ENCODE measurements at places on chromosomes 7 and 10.

GRCh38 chr7:36708767-36709166, 15.5 kb downstream of the AOAH start:
- DNase-seq = no peak

DNA sequence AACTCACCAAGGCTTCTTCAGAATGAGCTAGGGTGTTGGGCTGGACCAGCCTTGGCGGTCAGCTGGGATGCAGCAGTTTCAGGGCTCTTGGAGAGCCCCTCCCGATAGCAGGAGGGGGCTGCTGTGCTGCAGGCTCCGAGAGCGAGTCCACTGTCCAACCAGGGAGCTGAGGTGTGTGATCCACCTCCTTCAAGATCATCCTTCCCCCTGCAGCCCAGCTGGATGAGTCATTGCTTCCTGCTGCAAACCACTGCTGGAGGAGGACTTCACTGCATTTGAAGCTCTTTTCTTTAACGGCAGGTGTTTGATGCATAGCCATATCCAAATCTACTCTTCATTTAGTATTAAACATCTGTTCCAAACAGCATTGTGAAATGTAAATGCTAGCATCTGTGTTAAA, 54.2 kb upstream of the EBF3 start:
- no peak for DNase-seq

- no peak for DNase-seq
Observed at GRCh38 chr7:5552123-5552522, 128.5 kb upstream of the TNRC18 start.

GRCh38 chr7:129643550-129644170, 32.1 kb downstream of the NRF1 start:
- DNase-seq = no peak

DNA sequence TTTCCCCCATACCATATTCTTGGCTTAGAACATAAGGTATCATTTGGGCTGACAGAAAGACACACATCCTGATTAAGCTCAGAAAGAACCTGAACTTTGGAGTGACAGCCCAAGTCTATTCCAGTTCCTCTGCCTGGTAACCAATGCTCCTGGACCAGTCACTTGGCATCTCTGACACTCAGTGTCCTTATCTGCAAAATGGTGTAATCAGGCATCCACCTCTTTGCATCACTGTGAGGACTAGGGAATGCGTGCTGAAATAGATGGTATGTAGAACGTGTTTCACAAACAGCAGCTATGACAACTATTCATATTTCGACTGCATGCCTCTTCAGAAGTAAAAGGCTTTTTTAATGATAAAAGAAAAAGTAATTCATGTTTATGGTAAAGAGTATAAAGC, 26.2 kb upstream of the PIK3AP1 start:
- no peak for DNase-seq

DNA sequence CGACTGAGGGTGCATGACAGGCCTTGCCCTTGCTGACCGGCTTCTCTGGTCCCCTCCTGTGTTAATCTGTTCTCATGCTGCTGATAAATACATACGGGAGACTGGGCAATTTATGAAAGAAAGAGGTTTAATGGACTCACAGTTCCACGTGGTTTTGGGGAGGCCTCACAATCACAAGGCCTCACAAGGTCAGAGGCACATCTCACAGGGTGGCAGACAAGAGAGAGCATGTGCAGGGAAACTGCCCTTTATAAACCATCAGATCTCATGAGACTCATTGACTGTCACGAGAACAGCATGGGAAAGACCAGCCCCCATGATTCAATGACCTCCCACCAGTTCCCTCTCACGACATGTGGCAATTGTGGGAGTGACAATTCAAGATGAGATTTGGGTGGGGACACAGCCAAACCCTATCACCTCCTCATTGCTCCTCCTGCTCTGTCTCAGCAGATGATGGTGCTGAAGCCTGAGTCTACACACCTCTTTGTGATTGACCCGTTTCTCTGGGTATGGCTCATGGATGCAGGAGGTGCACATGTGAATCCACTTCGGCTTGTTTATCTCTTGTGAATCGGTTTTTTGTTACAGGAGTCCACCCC, 547.8 kb downstream of the DNAJB6 start:
- DNase-seq = no peak

- no peak for DNase-seq
Observed at GRCh38 chr7:97025130-97025499, 484 bp upstream of the DLX5 start.

- DNase-seq = no peak
Observed at GRCh38 chr7:22066522-22066921, 120.8 kb upstream of the CDCA7L start.

DNA sequence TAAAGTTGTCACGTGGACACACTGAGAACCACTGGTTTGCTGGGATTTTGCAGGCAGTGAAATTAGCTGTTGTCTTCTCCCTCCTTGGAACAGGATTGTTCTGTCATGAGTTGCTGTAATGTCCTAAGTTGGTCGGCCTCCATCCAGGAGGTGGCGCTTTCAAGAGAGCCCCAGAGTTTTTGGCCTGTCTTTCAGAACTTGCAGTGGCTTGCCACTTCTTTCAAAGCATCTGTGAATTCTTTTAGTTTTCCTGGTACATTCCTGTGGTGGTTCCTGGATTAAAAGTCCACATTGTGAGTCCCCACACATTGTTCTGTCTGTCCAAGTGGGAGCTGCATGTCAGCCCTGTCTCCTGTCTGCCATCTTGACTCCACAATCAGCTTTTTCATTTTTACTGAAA, 133.8 kb downstream of the PON1 start:
- DNase-seq = no peak

GRCh38 chr7:74306730-74307469, 17.7 kb downstream of the CLIP2 start:
- no peak for DNase-seq

DNA sequence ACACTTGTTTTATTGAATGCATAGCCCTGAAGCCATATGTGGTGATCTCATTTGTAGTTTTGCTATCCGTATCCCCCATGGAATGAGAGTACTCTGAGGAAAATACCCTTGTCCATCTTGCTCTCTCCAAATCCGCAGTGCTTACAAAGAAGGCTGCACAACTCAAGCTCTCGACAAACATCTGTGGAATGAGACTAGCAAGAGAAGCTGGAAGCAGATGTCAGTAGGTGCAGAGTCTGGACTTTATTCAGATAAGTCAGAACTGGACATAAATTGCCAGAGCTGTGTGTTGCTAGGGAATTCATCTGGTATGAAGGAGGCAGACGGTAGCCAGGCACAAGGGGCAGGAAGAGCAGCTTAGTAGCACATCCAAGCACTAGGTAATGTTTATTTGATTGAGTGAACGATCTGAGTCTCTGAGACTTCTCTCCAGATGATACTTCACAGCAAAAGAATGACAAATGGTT, 1046.2 kb downstream of the XPNPEP1 start:
- DNase-seq = no peak

GRCh38 chr7:135837675-135838074, 89.1 kb upstream of the FAM180A start:
- DNase-seq = no peak

DNA sequence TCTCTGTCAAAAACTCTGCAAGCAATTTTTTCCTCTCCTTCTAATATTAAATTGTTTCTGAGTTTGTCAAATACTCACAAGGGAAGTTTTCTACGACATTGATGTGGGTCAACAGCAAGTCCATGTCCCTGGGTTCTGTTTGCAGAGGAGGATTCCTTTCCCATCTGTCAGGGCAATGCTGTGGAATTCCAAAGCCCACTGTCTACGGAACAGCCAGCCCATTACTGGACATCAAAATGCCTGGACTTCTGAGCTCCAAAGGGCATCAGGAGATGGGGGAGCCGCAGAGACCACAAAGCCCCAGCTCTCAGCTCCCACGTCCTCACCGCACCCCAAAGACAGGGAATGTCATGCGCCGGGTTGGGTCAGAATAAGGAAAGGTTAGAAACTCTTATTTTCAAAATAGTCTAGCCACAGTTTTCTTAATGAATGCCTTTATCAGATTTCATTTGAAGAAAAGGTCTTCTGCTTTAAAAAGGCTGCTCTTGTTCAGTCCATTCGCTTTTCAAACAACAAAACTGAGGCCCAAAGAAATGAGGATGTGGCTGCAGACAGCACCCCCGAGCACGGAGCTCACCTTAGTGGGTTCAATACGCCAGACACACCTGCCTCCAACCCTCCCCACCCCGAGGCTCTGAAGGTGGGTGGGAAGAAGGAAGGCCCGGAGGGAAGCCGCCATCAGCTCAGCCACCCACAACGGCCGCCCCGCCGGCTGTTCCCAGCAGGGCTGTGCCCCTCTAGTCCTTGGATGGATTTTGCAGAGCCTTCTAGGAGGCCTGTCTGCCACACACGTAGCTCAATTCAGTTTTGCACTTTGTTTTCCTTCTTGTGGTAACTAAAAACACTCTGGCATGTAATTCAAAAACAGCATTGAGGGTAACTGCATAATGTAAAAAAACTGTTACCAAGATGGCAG, 44.7 kb downstream of the PTPRN2 start:
- no peak for DNase-seq

GRCh38 chr10:104351919-104352318, 1.7 kb upstream of the CFAP58 start:
- no peak for DNase-seq

- no peak for DNase-seq
Observed at GRCh38 chr7:114365791-114366190, 48.8 kb upstream of the FOXP2 start.

DNA sequence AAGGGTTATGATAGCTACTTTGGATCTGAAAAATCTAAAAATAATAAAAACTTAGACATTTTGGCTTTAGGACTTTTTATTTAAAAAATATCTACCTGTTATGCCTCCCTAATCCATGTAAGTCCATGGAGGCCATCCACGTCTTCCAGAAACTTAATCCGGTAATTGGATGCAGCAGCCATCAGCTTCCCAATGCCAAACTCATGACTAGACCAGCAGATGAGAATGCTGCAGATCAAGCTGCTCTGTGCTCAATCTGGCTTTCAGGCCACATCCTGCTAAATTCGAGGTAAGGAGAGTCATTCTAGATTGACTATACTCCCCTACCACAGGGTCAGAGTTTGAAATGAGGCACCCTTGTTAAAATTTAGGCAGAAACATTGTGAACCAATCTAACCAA, 168.5 kb upstream of the TCERG1L start:
- no peak for DNase-seq

DNA sequence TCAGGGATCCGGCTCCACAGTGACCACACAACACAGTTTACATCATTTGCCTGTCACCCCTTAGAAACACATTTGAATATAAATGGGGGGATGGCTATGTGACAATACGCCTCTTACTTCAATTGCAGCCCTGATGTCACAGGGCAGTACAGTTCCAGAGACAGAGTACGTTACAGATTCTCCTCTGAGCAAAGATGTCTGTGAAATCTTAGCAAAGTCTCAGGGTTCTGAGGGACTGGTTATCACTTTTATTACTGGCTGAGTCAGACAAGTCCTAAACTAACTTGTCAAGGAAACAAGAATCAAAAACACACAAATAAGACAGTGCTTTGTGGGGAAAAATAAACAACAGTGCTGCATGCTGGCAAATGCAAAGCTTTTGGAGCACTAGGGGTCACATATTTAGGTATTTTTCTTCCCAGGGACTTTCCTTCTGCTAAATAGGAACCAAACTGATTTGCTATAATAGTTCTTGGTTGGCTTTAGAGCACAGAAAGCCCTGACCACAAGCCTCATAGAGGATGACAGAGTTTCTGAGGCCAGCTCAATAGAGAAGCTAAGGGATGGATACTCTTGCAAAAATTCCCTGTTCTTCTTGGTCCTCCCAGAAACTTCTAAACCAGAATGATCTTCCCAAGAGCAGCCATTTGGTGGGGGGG, 501.6 kb downstream of the GRID1 start:
- DNase-seq = no peak

DNA sequence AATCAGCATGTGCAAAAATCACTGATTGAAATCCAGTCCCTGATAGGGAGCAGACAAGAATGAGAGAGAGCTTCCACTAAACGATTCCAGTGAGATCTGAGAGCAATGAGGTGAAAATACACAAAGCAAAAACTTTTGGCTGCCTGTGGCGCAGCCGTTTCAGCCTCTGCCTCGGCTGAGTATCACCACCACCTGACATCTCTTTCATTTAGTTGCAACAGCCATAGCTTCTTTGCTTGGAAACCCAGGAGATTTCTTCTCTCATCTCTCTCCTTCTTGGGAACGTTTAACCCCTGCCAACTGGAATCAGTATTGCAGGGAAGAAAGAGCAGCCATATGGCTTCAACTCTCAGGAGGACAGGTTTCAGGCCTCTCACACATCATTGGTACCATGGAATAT, 237.3 kb upstream of the AGK start:
- no peak for DNase-seq

DNA sequence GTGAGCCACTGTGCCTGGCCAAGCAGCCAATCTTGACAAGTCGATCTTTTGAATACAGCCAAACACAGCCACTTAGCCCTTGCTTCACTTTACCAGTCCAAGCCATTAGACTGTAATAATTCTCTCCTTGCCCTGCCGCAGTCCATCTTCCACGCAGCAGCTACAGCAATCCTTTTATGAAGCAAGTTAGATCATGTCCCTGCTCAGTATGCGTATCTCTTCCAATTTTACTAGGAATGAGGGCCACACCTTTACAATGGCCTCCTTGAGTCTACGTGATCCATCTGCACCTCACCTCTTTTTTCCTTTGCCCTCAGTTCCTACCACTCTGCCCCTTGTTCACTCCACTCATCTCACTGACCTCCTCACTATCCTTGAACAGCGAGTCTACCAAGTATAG, 22.2 kb downstream of the GSAP start:
- no peak for DNase-seq

- no peak for DNase-seq
Observed at GRCh38 chr7:139340808-139341057, 404 bp upstream of the FMC1 start.

- no peak for DNase-seq
Observed at GRCh38 chr7:88670536-88670935, 89.0 kb upstream of the ZNF804B start.

GRCh38 chr7:2243458-2243857, 1.4 kb downstream of the NUDT1 start:
- DNase-seq = no peak

DNA sequence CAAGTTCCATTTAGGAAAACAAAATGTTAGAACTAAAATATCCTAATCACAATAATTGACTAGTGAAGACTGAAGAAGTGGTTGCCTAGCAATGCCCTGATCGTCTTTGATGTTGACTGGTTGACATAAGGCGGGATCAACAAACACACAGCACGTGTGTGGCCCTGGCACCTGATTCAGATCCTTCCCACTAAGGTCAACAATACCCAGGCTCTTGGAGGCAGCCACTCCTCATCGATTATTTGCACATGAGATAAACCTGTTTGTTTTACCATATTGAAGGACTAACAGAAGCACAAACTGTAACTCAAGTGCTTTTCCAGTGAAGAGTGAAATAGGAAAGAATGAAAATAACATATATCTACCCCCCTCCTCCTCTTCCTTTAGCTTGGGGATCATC, 15.6 kb downstream of the FANK1 start:
- no peak for DNase-seq

- DNase-seq = no peak
Observed at GRCh38 chr7:24715171-24715570, 42.1 kb downstream of the GSDME start.

Data from stimulated activated CD4-positive, alpha-beta T cell treated with anti-CD3 and anti-CD28 coated beads, Interleukin-2, amount 100 ng/mL, for 48 hours (primary cell).